ENCODE measurements at places on chromosomes 6 and 20.

- no peak for DNase-seq
Observed at GRCh38 chr6:157267109-157267611, 56.2 kb downstream of the TMEM242 start.

DNA sequence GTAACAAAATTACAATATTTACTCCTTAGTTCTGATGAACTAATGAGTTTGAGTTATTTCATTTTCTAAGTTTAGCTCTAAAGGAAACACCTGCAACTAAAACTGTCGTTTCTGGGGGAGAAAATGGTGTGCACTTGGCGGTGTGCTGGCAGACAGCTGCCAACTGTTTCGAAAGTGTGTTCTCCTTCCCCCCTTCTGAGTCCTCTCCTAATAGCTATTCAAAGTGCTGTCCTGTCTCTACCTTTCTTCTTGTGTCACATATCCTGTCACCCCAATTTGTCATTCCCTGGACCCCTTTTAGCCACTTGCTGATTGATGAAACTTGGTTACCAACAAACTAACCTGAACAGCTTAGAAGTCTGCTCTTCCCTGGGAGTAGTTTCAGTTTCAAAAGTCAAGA, 4.9 kb upstream of the UBE2J1 start:
- no peak for DNase-seq

- DNase-seq: no peak
Observed at GRCh38 chr20:8589956-8590355, 457.9 kb downstream of the PLCB1 start.

DNA sequence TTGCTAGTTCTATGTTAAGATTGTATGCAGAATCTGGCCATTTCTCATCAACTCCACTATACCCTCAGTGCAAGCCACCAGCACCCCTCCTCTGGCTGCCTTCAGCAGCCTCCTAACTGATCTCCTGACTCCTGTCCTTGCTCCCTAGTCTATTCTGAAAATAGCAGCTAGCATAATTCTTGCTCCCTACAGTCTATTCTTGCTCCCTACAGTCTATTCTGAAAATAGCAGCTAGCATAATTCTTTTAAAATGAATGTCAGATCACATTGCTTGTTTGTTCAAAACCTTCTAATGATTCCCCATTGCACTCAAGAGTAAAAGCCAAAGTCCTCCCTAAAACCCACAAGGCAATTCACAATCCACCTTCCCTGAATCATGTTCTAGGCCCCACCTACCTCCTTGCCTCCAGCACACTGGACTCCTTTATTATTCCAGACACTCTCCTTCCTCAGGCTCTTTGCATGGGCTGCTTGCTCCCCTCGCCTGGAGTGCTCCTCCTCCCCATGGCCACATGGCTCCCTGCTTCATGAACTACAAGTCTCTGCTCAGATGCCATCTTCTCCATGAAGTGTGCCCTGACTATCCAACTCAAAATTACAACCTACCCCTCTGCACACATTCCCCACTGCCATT, 164.2 kb upstream of the TNFAIP3 start:
- no peak for DNase-seq

GRCh38 chr6:83867527-83868161, 8.2 kb downstream of the CYB5R4 start:
- DNase-seq: no peak

GRCh38 chr6:14478381-14479225, 361.0 kb downstream of the CD83 start:
- no peak for DNase-seq

- no peak for DNase-seq
Observed at GRCh38 chr6:85394853-85395538, 54.9 kb upstream of the NT5E start.

- DNase-seq: no peak
Observed at GRCh38 chr6:137217801-137218472, 1.2 kb downstream of the IFNGR1 start.

- no peak for DNase-seq
Observed at GRCh38 chr6:25431306-25431974, 152.3 kb downstream of the CARMIL1 start.

GRCh38 chr20:25254986-25255680, 7.2 kb downstream of the PYGB start:
- no peak for DNase-seq

DNA sequence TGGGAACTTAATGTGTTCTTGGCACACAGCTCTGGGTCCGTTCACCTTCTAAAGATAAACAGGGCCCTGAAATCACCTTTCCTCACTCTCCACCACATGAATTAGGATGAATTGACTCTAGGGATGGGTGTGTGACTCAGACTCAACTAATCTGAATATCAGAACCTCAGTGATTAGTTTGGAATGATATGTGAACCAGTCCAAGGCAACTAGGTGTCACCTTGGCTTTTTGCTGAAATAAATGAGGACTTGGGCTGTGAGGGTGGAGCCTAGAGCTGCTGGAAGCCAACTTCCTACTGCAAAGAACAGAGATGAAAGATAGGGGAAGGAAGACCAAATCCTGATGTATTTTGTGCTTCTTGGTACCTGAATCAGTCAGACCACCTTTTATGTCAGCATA, 132.0 kb upstream of the RNF24 start:
- DNase-seq: no peak

DNA sequence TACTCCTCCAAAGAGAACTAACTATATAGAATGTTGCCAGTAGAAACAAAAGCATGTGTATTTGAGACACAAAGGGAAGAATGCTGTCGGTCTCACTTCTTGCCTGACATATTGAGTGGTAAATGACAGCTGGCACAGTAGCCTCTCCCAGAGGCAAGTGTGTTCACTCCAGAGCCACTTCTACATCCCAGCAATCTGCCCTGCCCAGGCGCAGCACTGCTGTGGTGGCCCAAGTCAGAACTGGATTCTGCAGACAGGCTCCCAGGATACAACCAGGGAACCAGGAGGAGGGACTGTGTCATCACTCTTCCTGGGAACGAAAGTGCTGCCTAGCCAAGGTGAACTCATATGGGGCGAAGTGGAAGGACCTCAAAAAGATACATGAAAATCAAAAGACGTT, 103.2 kb upstream of the ARMC2 start:
- no peak for DNase-seq

DNA sequence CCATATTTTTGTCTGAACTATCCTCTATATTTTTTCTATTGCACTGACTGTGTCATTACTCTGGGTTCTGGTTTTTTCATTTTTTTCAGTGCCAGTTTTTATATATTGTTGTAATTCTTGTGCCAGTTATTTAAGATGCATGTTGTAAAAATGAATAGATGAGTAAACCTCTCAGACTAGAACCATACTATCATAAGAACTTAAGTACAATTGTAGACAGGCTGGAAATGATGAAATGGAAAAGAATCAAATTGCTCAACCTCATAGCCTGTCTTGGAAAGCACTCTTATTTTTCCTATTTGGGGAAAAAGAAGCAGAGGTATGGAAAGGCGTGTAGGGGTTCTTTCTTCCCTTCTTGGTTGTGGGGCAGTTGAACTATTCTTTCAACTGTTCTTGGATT, 30.2 kb downstream of the PANK2 start:
- DNase-seq: no peak

DNA sequence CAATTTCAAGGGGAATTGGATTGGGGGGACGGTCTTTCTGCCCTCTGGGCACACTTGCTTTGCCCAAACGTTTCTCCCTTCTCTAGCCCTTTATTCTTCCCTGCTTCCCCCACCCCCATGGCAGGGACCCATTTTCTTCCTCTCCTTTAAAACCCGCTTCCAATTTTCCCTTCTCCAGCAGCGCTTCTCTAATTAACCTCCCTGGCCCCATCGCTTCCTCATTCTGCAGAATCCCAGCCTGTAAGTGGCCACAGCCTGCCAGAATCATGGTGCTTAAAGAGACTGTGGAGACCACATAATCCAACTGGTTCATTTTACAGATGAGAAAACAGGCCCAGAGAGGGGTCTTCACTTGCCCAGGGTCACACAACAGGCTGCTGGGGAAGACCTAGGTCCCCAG, 61.4 kb downstream of the CPNE5 start:
- no peak for DNase-seq

DNA sequence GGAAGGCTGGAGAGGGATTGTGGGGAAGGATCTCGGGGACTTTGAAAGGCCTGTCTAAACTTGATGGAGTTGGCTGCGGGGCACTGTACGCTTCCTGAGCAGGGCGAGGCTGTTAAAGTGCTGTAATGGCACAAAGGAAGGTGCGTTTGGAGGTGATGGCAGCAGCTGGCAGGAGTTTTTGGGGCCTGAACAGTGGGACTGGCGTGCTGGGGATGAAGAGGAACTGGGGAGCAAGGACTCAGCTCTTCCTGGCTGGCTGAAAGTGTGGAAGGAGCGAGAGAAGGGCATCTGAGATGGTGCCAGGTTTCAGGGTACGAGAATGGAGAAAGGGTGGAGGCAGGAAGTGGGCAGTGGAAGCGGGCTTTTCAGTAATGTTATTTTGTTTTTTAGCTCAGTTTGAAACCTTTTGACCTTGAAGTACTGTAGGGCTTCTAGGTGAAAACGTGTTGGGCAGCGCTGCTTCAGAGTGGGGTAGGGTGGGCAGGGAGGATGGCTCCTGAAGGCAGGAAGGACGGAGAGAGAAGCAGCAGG, 8.0 kb downstream of the TMEM181 start:
- DNase-seq: no peak

- DNase-seq: no peak
Observed at GRCh38 chr6:169677096-169677495, 24.7 kb downstream of the WDR27 start.

GRCh38 chr6:114342086-114342825, 567 bp downstream of the HS3ST5 start:
- DNase-seq: no peak

- DNase-seq: peak; percentile 86
Observed at GRCh38 chr20:37336369-37337207, 9.4 kb upstream of the SRC start.

GRCh38 chr20:698276-698675, 22.7 kb upstream of the SCRT2 start:
- no peak for DNase-seq
